ENCODE measurements at places on chromosomes 16 and 17.
A peak's percentile ranks its signal among the peaks of the same experiment; 100 is the strongest.

GRCh38 chr17:44797802-44798201, 32.3 kb downstream of the GJC1 start:
- no peak overlapping the region for H3K27ac ChIP-seq
- H3K4me1 ChIP-seq, result no peaks in the 10 kb centered on the region
- H3K27me3 ChIP-seq, result no peaks in the 10 kb centered on the region
- no peak overlapping the region for H3K4me3 ChIP-seq
- no peaks in the 10 kb centered on the region for H3K36me3 ChIP-seq

- H3K27me3 ChIP-seq, result no peaks in the 10 kb centered on the region
- no peaks in the 10 kb centered on the region for H3K4me1 ChIP-seq
- no peak overlapping the region for H3K4me3 ChIP-seq
- no peak overlapping the region for H3K27ac ChIP-seq
- no peaks in the 10 kb centered on the region for H3K36me3 ChIP-seq
Measured at GRCh38 chr16:13401641-13402040, 500.2 kb downstream of the SHISA9 start.

GRCh38 chr17:47942096-47942510, 732 bp downstream of the PNPO start:
- H3K4me3 ChIP-seq, result peak overlapping the region; percentile 13
- H3K27me3 ChIP-seq, result no peaks in the 10 kb centered on the region
- H3K36me3 ChIP-seq, result no peaks in the 10 kb centered on the region
- peak overlapping the region; percentile 56 for H3K27ac ChIP-seq

DNA sequence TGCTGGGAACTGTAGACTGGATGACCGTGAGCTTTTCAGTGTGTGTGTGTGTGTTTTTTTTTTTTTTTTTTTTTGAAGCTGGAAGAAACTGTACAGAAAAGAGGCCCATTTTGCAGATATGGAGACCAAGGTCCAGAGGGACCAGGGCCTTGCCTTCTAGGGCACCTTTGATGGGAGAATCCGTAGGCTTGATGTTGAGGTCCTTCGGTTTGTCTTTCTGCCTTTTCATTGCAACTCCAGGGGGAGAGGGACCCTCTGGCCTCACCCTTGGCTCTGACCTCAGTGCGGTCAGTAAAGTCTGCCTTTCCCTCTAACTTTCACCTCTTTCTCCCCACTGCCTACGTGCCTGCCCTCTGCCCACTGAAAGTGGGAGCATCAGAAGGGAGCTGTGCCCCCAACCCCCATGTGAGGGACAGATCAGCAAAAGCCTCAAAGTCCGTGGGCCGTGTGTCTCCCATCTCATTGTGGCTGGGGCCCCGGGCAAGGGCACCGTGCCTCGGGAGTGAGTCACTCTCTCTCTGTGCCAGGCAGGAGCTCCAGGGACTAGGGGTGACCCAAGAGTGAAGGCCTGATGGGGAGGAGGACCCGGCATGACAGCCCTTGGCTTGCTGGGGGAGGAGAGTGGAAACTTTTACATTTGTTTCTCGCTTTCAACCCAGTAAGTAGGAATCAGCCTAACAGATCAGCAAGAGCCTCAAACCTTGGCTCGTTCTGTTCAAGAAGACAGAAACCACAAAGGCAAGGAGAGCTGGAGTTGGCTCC, 123.6 kb downstream of the CMIP start:
- H3K27me3 ChIP-seq, result no peaks in the 10 kb centered on the region
- peak overlapping the region; percentile 25 for H3K27ac ChIP-seq
- no peaks in the 10 kb centered on the region for H3K36me3 ChIP-seq
- peaks cover 12% of the 10 kb centered on the region for H3K4me1 ChIP-seq
- DNase-seq, result no peak

DNA sequence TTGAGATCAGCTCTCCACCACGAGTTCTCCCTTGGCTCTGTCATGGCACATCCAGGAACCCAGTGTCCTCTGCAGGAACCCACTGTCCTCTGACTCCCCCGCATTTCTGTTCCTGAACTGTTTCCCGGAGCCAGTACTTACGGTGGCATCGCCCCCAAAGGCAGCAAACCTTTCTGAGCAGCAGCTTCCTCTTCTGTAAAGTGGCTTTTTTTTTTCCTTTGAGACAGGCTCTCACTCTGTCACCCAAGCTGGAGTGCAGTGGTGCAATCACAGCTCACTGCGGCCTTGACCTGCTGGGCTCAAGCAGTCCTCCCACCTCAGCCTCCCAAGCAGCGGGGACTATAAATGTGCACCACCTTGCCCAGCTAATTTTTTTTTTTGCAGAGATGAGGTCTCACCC, 32.2 kb downstream of the NAGPA start:
- H3K4me3 ChIP-seq, result no peak overlapping the region
- no peaks in the 10 kb centered on the region for H3K4me1 ChIP-seq
- DNase-seq, result no peak
- H3K27ac ChIP-seq, result no peak overlapping the region
- no peaks in the 10 kb centered on the region for H3K36me3 ChIP-seq
